ENCODE measurements at places on chromosomes 12 and 14.

- peak; percentile 86 for DNase-seq
These were observed 27.3 kb downstream of the PPTC7 start for GRCh38 chr12:110555577-110556406.

GRCh38 chr12:94674051-94674451 is 23.7 kb upstream of the TMCC3 start:
- DNase-seq = no peak

DNA sequence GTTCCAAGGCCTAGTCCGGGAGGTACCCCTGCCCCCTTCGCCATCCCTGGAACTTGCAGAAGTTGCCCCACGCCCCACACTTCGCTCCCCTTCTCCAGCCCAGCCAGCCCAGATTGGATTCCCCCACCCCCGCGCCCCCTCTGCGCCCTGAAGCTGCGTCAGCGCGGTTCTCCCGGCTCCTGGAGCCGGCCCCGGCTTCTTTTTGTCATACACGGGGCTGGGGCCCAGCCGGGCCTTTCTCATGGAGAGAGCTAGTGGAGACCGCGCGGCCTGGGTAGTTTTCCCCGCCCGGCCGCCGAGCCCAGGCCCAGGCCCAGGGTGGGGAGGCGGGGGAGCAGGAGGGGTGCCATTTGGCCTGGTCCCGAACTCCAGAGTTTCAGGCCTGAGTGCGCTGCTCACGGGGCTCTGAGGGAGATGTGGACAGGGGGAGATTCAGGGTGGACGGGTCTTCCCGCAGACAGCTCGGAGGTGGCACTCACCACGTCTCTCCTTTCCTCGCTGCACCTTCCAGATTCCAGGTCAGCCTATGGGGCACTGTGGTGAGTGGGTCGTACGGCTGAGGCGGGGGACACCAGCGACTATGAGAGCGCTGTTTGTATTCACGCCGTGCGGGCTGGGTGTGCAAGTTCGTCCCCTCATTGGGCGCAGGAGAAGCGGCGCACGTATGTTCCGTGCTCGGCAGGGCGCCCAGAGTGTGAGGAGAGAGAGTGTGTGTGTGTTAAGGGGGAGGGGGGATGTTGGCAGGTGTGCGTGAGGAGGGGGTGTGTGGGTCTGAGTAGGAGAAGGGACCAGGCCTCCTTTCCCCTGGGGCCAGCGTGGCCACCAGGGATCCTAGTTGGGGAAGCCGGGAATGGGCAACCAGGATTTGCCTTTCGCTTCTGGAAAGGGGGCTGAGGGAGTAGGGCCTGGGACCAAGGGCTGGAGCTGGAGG is 785 bp upstream of the LHX5 start:
- no peak for DNase-seq

DNA sequence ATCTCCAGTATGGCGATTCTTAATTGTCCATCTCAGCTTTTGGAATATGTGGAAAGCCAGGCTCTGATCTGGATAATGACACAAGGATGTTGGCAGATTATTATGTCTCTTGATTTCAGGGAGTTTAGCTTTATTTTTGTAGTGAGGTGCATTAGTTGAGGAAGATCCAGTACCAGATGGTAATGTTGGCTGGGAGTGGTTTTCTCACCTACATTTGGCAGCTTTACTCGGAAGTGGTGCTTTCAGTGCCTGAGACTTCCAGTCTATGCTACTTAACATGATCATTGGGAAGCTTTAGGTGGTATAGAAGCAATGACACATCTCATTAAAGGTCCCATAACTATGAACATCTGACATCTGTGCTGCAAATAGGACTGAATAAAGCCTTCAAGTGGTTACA is 7.5 kb downstream of the SLC15A5 start:
- no peak for DNase-seq

DNA sequence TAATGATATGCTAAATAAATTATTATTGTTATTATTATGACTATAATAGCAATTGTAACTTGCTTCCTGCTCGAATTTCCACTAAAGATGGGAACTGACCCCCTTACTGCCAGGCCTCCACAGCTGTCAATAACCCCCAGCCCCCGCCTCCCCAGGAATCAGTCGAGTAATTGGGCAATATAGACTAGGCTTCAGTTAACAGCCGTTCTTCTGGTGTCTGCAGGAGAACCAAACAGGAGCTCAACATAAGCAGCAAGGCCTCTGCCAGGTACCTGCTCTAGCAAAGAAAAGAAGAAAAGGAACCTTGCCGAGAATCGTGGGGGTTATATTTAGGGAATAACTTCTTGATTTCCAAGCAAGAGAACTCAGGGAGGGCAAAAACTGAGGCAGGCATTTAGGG is 21.8 kb downstream of the HOXC4 start:
- no peak for DNase-seq

DNA sequence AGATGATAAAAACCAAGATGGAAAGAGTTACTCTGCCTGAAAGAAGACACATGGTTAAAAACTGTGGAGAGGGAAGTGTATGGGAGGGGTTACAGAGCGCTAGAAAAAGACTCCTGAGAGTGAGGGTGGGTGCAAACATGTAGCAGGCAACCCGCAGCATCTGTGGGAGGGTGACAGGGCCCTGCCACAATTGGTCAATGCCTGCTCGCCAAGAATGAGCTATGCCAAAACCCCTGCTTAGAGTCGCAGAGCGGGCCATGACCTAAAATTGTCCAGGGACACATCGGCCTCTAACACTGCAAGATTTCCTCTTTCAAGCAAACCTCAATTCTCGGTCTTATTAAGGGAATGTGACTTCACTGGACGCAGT is 700 bp downstream of the PRKAG1 start:
- DNase-seq = peak; percentile 58

GRCh38 chr12:89783359-89784060 is 74.9 kb upstream of the ATP2B1 start:
- peak; percentile 72 for DNase-seq

- no peak for DNase-seq
These were observed 96.1 kb downstream of the DNAH10 start for GRCh38 chr12:123858176-123858575.

GRCh38 chr14:61438860-61439765 is 117.7 kb downstream of the PRKCH start:
- DNase-seq = peak; percentile 59

DNA sequence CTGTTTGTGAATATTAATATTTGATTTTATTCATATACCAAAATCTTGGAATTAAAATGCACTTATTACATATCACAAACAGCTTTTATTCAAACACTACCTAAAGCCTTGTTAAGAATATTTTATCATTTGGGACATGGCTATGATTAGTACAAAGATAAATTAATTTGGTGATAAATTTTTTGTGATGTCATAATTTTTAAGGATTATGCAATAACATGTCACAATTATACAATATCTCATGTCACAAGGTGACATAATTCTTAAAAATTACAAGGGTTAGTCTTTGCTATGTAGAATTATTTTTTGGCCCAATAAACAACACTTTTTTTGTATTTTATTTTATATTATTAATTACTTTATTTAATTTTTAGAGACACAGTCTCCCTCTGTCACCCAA is 113.7 kb downstream of the TMTC3 start:
- no peak for DNase-seq

- DNase-seq = no peak
These were observed 40.1 kb upstream of the CRY1 start for GRCh38 chr12:107133462-107133861.

- DNase-seq = no peak
These were observed 3.8 kb downstream of the PLA2G1B start for GRCh38 chr12:120323772-120324171.

DNA sequence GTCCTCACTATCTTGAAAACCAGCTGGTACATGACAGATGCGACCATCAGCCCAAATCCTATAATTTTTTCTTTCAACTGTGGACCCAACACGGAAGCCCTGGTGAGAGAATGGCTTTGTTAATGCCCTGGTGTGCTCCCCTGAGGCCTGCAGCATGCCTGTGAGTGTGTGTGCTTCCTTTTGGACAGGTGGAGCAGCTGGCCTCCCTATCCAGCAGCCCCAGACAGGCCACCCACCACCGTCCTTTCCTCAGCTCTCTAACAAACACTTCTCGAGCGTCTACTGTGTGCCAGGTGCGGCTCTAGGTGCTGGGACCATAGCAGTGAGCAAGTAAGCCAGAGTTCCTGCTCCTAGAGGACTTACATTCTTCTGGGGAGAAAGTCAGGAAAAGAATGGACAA is 78.9 kb upstream of the GZMB start:
- no peak for DNase-seq

- peak; percentile 61 for DNase-seq
These were observed 4.9 kb upstream of the MTA1 start for GRCh38 chr14:105414456-105415371.

DNA sequence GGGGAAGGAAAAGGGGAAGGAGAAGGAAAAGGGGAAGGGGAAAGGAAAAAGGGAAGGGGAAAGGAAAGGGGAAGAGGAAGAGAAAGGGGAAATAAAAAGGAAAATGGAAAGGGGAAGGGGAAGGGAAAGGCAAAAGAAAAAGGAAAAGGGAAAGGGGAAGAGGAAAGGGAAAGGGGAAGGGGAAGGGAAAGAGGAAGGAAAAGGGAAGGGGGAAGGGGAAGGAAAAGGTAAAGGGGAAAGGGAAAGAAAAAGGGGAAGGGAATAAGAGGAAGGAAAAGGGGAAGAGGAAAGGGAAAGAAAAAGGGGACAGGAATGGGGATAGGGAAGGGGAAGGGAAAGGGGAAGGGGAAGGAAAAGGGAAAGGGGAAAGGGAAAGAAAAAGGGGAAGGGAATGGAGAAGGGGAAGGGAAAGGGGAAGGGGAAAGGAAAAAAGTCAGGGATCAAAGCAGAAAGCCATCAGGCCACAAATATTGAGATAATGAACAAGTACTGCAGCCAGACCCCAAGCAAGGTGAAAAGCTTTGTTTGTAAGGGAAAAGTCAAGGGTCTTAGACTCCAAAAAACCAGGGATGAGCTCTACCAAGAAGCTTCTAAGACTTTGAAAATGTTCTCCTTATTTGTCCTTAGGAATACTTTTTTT is 20.0 kb downstream of the DICER1 start:
- no peak for DNase-seq

- DNase-seq = no peak
These were observed 128.6 kb upstream of the PWP1 start for GRCh38 chr12:107557026-107557425.

DNA sequence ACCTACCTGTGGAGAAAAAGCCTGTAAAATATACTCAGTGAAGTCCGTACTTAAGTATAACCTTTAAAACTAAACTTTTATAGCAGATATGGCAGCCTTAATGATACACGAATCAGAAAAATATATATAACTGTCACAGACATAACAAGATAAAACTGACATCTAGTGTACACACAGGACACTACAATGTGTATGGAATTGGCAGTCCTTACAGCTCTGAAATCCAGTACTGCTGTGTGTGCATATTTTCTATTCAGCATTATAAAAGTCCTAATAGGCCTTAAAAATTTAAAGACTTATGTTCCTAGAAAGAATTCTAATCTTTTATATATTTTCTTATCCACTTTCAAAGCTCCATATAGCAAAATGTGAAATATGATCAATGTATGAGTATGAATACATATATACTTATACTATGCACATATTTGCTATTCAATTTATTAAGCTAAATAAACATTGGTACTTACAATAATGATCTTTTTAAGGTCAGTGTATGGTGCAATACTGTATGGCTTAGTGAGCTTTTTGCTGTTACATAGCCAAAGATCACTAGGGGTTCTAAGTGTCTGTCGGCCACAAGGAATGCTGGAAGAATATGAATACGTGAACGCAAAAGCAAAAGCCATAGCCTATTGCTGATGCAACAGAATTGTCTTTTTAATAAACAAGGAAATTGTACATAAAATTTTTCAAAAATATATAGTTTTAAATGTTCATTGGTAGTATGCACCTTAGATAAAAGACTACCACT is 69.2 kb downstream of the C2CD5 start:
- no peak for DNase-seq

DNA sequence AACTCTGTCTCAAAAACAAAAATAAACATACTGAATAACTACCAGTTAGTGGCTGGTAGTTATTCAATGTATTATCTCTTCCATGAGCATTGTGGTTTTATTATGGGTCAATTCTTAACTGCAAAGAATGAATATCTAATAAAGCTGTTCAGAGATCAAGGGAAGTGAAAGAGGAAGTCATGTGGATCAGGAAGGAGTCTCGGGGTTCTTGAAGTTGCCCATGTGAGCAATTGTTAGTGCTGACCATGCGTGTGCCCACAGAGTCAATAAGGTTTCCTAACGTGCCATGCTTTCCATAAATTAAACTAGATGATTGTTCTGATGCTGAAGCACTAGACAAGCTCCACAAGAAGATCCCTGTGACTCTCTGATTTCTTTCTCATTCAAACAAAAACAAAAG is 136.5 kb upstream of the CPSF6 start:
- DNase-seq = no peak
